ENCODE measurements at places on chromosomes 2 and 18.

DNA sequence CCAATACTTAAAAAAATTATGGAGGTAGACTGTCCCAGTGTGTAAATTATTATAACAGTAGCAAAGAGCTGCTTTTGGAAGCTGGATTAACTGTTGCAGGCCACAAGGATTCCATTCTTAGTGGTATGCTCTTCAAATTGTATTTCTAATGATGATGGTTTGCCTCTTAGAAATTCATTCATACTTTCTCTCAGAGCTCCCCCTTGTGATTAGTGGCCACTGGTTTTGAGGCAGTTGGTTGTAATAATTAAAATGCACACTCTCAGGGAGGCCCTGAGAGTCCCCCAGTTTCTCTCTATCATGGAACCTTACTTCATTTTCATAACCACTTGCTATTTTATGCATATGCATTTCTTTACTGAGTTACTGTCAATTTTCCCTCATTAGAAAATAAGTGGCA is 122.5 kb downstream of the PLA2R1 start:
- DNase-seq = no peak

GRCh38 chr2:156704132-156704531 is 268.0 kb downstream of the GPD2 start:
- no peak for DNase-seq

DNA sequence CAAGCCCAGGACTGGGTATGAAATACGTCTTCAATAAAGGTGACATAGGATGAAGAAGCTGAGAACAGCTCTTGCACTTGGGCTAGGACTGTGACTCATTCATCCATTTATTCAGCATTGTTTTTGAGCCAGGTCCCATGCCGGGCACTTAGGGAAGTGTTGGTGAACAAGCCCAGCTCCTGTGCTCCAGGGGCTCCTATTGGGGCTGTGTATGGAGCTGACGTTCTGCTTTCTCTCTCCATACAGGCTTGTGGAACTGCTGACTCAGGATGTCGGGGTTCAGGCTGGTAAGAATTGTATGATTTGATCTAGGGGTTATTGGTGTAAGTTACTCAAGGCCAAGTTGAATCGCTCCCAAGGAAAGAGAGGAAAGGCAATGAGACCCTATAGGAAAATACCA is 24.0 kb downstream of the MYO7B start:
- DNase-seq = no peak

DNA sequence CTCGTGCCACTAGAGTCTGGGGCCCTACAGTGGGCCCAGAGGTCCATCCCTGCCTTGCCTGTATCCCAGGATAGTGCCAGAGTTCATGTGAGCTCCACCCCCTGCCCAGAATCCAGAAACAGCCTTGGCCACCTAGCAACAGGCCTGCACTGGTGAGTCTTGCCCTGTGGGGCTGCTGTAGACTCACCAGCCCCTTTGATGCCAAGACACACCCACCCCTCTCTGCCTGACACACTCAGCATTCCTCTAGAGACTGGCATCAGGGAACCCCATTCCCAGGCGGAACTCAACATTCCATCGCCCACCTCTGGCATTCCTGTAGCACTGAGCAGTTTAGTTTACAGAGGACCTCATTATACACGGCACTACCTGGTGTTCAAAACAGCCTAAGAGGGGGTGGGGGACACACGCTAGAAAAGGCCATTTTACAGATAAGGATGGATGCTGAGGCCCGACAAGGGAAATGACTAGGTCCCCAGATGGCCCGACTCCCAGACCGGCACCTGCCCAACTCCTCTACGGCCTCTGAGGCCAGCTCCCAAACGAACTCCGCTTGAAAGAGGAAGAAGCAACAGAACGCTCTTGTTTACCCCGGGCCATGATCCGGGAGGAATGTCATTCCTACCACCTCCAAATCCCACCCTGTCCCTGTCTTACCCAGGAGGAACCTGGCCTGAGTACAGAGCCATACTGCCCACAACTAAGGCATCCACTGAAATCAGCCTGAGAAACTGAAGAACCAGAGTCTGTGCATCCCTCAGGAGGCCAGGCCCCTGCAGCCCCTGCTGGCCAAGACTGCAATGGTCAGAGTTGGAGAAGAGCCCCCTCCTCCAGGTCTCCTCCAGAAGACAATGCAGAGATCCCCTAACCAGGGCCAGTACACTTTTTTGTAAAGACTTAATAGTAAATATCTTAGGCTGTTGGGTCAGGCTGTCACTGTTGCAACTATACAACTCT is 180.2 kb downstream of the TNS1 start:
- no peak for DNase-seq

- DNase-seq = no peak
These were observed 249.4 kb upstream of the CTAGE1 start for GRCh38 chr18:22667156-22667555.

- DNase-seq = no peak
These were observed 169.2 kb downstream of the KLHL29 start for GRCh38 chr2:23554054-23554697.

DNA sequence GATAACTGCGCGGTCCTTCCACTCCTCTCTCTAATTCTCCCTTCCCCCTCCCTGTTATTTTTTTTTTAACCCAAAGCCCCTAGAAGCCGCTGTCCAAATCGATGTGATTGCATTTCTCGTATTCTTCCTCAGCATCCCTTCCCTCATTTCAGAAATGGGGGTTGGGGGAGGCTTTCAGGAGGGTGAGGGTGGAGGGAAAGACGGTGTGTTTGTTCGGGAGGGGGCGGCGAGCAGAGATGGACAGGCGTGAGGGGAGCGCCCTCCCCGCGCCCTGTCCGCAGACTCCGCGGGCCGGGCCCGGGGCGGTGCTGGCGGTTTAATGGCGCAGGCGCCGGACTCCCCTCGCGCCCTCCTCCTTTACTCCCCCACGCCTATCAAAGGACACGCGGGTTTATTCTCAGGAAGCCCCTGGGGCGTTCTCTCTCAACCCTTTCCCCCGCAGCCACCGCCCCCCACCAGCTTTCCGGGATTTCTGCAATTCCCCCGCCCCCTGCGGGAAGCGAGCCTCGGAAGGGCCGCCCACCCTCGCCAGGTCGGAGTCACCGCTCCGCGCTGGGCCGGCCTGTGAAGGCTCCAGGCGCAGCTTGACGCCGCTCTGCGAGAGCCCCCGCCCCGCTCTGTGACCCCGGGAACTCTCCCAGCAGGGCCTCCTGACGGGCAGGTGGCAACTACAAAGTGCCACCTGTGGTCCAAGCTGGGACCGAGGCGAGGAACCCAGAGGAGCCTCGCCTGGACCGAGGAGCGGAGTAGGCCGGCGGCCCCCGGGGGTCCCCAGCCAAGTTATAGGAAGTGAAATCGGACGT is 981 bp downstream of the ST8SIA3 start:
- no peak for DNase-seq

- no peak for DNase-seq
These were observed 69.1 kb upstream of the ZNF516 start for GRCh38 chr18:76564117-76564516.
